Mesenchymal stem cell (in vitro differentiated cells and primary cell): ENCODE measurements at places on chromosomes 11 and 22.

DNA sequence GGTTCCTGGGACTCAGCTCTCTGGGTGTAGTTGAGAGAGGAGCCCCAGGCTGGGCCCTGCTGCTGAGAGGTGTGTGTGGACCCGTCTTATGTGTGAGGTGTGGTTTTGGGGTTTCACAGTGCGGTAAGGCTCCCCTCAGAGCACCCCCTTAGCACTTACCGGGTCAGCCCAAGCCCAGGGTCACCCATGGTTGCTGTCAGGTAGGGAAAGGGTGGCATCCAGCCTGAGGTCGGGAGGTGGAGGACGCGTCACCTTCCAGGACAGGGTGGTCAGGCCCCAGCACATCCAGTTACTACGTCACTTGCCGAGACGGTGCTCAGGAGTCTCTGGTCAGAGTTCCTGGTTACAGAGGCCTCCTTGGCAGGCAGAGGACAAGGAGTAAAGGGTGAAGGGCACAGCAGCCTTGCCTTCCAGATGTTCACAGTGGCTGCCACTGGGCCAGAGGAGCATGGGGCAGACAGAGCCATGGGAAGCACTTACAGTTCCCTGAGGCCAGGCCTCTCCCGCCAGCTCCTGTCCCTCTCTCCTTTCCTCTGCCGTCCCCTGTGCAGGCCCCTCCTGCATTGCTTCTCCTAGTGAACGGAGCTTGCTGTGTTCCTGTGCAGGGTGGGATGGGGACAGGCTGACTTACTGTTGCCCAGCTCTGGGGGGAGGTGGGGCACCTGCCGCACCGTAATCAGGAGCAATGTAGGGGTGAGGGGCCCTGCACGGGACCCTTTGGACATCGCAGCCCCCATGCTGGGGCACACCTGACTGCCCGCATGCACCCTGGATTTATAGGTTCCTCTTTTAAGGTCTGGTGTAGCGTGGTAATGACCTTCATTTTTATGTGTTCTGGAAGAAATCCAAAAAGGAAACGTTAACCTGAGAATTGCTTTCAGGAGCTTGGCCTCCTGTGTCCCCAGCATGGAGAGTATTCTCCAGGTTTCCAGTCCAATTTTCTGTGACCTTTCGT lies 285.9 kb downstream of the TBC1D22A start:
- no peak for DNase-seq

GRCh38 chr11:115699733-115700132 lies 195.5 kb upstream of the CADM1 start:
- no peak for DNase-seq

DNA sequence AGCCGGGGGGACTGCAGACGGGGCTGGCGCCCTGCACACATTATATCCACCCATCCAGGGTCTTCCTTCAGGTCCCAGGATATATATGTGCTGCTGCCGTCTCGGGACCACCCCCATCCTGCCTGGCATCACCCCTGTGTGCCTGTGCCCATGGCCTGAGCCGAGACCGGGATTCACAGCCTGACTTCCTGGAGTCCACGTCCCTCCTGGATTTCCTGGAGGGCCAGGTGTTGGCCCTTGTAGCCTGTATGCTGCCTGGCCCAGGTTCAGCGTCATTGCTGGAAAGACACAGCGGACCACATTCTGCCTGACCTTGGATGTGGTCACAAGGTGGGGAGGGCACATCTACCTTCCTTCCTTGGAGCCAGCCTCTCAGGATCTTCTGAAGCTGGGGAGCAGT lies 551.1 kb downstream of the BRD1 start:
- DNase-seq = no peak

- DNase-seq = no peak
Measured at GRCh38 chr11:117557361-117557760, 229.7 kb downstream of the CEP164 start.

DNA sequence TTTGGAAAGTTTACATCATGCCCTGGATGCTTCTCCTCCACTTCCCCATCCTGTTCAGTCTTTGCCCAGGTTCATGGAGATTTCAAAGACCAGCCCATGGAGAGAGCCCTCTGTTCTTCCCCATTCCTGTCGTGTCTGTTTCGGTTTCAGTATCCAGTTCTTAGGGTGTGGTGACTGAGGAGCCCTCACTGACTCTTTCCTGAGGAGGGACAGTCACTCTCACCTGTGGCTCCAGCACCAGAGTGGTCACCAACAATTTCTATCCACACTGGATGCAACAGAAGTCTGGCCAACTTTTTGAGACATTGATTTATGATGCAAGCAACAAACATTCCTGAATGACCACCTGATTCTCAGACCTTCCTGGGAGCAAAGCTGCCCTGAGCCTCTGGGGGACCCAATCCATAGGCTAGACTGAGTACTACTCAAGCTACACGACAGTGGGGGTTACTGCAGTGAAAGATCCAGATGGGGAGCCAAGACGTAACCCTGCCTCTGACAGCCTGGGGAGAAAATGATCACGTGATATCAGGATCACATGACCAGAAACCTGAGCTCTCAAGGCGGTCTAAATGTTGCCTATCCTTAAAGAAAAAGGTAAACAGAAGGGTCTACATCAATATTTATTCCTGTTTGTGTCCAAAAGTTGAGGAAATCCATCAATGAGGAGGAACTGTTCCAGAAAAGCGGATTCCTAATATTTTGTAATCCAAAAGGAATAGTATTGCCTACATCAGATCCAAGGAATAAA lies 76.2 kb upstream of the VPREB1 start:
- DNase-seq = peak; percentile 9

DNA sequence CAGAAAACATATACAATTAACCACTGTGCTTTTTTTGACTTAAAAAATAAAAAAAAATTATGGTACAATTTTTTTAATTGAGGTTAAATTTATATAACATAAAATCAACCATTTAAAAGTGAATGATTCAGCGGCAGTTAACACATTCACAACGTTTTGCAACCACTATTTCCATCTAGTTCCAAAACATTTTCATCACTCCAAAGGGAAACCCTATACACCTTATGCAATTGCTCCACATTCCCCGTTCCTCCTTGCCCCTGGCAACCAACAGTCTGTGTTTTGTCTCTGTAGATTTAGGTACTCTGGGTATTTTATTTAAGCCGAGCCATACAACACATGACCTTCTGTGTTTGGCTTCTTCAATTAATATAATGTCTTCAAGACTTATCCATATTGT lies 15.3 kb downstream of the DDI1 start:
- no peak for DNase-seq

DNA sequence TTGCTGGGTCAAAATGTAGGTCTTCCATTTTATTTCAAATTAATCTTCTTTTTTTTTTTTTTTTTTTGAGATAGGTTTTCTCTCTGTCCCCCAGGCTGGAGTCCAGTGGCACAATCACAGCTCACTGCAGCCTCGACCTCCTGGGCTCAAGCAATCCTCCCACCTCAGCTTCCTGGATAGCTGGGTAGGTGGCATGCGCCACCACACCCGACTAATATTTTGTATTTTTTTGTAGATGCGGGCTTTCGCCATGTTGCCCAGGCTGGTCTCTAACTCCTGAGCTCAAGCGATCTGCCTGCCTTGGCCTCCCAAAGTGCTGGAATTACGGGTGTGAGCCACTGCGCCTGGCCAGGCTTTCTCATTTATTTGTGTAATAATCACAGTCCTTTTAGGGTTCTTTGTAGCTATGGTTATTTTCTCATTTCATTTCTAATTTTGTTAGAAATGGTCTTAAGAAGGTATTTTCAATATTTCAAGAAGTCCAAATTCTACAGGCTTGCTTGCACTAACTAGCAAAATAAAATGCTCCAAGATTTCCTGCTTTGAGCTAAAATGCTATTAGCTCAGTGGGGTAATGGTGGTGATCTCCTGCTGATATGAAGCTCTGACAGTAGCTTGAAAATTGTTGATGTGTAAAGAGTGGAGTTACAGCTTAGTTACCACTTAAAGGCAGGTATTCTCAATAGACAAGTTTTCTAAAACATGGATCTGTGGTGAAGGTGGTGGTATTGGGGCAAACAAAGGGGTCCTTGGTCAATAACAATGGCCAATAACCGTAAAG lies 50.0 kb downstream of the RBX1 start:
- no peak for DNase-seq

GRCh38 chr11:6882751-6883150 lies 6.3 kb downstream of the OR10A4 start:
- no peak for DNase-seq

- no peak for DNase-seq
Measured at GRCh38 chr11:70853068-70853769, 399.2 kb downstream of the SHANK2 start.

DNA sequence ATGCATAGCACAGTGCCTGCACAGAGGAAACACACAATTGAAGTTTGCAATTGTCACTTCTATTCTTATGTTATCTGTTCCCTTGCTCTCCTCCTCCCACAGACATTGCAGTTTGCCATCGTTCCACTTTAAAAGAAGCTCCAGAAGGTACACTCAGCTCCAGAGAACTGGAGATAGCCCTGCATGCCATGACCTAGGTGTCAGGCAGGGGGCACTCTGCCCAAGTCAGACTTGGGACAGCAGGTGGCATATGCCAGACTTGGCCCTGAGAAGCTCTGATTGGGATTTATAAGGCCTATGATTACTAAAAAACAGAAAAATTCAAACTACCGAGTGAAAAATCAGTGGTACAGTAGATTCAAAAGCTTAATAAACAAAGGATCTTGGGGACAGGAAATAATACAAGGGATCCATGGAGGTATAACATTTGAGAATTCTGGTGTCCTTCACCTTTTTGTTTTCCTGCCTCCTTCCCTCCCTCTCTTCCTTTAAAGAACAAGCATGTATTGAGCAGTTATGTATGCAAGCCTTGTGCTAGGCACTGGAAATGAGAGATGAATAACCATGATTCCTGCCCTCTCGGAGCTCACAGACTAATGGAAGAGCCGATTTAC lies 40.0 kb downstream of the TENM4 start:
- peak; percentile 24 for DNase-seq

DNA sequence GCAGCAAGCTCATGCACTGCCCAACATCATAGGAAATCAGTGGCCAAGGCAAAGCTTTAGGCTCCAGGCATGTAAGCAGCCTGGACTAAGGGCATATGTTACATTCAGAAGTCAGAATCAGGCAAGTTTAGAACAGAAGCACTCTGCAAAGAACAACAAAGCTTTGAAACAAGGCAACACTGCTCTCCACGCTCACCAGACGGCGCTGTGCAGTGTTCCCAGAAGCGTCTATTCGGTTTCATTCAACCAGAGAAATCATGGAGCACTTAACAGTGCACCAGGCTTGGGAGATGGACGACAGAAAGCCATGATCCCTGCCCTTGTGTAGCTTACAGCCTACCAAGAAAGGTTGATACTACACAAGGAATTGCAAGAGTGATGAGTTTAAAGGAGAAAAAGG lies 555.8 kb downstream of the BUD13 start:
- DNase-seq = peak; percentile 15

- DNase-seq = no peak
Measured at GRCh38 chr11:129703846-129704245, 111.8 kb upstream of the TMEM45B start.

GRCh38 chr22:41845380-41846267 lies 12.7 kb downstream of the SREBF2 start:
- DNase-seq = no peak

GRCh38 chr11:3129591-3130268 lies 35.4 kb downstream of the OSBPL5 start:
- no peak for DNase-seq

GRCh38 chr11:47396049-47396320 lies 12.4 kb upstream of the SLC39A13 start:
- DNase-seq = no peak

GRCh38 chr11:70251659-70252321 lies 18.7 kb upstream of the PPFIA1 start:
- DNase-seq = no peak

GRCh38 chr11:117143390-117143789 lies 697 bp upstream of the PAFAH1B2 start:
- peak; percentile 44 for DNase-seq

DNA sequence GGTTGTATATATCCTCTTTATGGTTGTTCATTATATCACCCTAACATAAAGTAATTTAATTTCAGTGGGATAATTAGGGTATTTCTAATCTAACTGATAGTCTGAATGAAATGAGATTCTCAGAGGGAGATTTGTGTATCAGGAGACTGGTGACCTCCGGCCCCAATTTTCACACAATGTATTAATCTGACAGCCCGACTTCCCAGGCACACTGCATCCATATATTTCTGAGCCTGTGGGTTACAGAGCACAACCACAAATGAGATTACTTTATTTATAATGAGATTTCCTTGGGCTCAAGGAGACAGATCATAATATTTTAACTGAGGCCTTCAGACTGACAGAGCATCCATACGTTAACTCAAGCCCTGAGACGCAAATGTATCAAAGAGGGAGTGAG lies 125.9 kb downstream of the RCN1 start:
- DNase-seq = no peak

- no peak for DNase-seq
Measured at GRCh38 chr11:116727990-116728389, 44.8 kb downstream of the BUD13 start.

GRCh38 chr11:26285608-26286007 lies 46.3 kb upstream of the ANO3 start:
- DNase-seq = no peak

DNA sequence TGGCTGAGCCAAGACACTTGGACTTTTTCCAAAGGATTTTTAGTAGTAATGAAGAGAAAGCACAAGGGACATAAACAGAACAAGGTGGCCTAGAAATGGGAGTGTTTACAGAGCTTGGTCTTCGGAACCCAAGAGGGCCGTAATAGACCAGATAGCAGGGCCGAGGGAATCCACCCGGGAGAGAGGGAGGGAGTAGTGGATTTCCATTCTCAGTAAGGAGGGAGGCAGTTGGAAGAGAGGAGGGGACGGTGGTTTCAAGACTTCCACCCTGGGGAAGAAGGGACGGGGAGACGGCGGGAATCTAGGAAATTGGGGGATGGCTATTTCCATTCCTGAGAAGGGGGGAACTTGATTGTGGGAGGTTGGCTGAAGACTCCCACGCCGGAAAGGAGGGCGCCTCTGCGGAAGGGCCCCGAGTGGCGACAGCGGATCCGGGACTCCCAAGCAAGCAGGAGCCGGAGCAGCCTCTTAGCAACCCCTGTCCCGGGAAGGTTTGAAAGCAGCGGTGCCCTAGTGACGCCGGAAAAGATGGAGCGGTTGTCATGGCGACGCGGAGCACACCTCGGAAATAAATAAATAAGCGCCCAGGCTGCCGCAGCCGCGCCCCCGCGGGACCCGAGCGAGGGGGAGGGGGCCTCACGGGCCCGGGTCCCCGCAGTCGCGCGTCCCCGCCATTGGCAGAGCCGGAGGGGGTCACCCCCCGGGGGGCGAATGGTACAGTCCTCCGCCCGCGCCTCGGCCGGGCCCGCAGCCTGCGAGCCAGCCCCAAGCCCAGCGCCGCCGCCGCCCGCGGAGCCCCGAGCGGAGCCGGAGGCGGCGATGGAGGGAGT lies 31.6 kb downstream of the EIF3F start:
- peak; percentile 78 for DNase-seq

- no peak for DNase-seq
Measured at GRCh38 chr11:76307396-76307795, 73.5 kb downstream of the THAP12 start.

- peak; percentile 86 for DNase-seq
Measured at GRCh38 chr22:29083933-29084591, 11.2 kb downstream of the KREMEN1 start.

DNA sequence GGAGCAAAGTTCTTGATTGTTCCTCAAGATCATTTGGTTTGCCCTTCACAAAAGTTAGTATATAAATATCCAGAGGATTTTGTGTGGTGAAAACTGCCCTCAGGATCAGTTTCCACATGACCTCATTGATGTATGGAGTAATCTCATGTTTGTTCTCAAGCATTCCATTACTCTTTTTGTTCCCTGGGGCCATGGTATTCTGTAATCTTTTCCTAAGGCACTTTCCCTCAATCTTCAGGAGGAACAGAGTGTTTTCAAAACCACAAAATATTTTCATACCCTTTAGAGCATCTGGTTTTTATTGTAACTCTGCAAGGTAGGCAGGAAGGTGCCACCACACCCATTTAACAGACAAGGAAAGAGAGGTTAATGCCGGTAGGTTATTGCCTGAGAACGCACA lies 99.6 kb downstream of the FAM181B start:
- DNase-seq = peak; percentile 30
